ENCODE measurements at places on chromosomes 3 and 15.

DNA sequence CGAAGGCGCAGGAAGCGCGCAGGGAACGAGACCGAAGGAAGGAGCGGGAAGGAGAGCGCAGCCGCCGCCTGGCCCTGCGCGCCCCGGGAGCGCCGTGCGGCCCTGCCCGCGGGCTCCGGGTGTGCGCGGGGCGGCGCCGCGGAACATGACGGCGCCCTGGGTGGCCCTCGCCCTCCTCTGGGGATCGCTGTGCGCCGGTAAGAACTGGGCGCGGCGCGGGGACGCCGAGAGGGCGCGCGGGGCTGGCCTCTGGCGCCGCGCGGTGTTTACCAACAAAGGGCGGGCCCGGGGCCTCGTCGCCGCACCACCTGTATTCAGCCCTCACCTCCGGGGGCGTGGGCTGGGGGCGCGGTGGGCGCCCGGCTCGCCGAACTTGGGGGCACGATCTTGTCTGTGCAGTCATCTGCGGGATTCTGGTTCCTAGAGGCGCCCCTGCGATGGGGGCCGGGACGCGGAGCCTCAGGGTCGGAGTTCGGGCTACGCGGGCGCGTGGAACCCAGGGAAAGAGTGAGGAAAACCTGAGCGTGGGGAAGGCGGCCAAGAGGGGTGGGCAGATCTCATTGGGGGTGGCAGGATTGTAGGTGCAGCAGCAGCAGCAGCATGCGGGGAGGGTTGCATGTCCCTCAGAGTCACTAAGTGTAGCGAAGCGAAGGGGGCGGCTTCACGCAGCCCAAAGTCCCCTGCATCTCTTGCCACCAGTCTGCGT is 641 bp downstream of the ACVR2B start:
- DNase-seq: peak; percentile 57

GRCh38 chr3:8453153-8453552 is 48.5 kb upstream of the LMCD1 start:
- no peak for DNase-seq

GRCh38 chr15:27705056-27705455 is 394.1 kb downstream of the OCA2 start:
- no peak for DNase-seq

DNA sequence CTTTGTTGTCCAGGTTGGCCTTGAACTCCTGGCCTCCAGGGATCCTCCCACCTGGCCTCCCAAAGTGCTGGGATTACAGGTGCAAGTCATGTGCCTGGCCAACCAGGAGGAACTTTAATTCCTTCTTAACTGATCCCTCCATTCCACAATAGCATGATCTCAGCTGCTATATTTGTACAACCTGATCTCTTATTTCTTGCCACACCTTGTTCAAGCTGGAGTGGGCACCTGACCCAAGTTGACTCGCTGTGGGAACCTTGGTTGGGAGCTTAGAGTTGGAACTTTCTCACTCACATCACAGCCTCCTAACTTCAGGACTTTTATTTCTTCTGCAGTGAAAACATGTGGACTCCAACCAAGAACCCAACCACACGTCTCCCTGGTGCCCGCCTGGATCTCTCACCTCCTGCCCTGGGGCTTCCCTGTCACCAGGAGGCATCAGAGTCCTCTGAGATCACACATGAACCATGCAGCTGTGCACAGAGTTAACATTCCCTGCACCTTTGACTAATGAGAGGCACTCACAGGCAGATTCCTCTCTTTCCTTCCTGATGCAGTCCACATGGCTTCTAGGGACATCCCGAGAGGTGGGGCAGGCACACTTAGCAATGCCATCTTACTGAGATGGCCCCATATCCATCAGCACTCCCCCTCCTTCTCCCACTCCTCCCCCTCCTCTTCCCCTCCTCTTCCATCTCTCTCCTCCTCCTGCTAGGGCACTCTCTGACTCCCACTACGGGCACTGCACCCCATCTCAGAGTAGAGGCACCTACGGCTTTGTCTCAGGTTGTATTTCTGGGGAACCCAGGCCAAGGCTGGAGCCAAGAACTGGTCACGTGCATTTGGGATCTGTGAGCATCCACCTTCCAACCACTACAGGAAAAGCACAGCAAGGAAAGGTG is 9.7 kb upstream of the CYFIP1 start:
- no peak for DNase-seq

DNA sequence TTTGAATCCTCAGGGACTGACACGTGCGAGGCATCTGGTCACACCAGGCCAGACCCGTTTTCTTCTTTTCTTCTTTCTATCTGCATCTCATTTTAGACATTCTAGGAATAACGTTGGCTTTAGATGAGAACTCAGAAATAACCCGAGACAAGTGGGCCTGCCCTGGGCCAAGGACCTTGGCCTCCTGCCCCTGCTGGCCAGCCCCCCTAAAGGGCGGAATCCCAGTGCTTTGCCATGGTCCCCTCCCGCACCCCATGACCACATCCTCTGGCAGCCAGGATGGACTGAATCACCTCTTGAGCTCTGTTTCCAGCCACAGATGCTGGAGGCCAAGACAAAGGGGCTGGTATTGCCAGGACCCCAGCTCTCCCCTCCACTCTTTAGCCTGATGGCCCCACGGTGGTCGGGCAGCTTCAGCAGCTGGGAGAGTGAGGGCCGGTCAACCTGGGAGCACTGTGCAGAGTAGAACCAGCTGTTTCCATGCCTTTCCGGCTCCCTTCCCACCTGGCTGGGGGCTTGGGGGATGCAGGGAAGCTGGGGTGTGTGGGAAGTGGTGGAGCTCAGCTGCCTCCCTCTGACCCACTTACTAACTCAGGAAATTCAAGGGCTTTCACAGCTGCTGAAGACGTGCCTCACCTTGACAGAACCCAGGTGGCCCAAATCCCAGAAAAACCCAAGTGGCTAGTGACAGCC is 190.9 kb downstream of the FAM43A start:
- DNase-seq: no peak

DNA sequence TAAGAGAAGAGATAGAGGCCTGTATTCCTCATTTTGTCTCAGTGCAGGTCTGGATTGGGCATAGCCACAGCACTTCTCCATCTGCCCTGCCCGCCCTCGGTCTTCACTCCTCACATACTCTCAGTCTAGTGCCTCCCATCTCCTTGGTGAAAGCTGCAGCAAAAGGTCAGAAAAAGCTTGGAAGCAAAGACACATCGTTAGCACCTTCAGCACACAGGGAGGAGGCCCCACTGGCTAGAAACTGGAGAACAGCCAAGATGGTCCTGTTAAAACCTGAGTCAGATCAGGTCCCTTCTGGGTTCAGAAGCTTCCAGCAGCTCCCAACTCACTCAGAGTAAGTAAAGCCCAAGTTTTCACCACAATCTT is 1.6 kb upstream of the KLF15 start:
- DNase-seq: no peak

GRCh38 chr15:88982304-88982945 is 69.2 kb upstream of the MFGE8 start:
- no peak for DNase-seq

DNA sequence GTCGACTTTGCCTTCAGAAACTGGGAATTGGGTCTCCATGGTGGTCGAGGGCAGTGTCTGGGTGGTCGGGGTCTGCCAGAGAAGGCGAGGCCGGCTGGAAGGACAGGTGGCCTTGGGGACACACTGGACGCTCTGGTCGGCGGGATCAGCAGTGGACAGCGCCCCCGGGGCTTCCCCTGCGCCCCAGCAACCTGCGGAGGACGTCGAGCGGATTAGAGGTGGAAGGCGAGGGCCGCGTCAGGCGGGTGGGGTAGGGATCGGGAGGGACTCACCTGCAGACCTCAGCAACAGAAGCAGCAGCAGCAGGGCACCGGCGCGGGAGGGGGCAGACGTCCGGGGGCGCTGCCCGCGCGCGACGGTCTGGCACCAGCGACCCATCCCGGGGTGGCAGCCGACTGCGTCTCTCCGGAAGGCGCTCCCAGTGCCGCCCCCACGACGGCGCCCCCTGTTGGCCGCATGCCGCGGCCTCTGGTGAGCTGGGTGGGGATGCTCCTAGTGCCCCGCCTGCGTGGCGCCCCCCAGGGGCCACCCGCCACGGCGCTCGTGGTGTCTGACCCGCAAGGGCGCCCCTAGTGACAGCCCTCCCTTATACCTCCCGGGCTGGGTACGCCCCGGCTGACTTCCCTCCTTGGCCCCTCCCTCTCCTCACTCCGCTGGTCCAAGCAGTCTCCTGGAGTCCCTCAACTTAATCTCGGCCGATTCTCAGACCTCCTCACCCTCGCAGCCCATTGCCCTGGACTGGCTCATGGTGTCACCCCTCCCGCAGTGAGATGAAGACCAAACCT is at the start of gene PRSS50:
Gene PRSS50, minus strand, starts transcription at position 423 of the 785 bp plus-strand sequence. Its CDS starts 45 bp downstream, at position 378.
- no peak for DNase-seq

- DNase-seq: peak; percentile 85
Measured at GRCh38 chr3:46705022-46705530, 3.9 kb downstream of the TMIE start.

DNA sequence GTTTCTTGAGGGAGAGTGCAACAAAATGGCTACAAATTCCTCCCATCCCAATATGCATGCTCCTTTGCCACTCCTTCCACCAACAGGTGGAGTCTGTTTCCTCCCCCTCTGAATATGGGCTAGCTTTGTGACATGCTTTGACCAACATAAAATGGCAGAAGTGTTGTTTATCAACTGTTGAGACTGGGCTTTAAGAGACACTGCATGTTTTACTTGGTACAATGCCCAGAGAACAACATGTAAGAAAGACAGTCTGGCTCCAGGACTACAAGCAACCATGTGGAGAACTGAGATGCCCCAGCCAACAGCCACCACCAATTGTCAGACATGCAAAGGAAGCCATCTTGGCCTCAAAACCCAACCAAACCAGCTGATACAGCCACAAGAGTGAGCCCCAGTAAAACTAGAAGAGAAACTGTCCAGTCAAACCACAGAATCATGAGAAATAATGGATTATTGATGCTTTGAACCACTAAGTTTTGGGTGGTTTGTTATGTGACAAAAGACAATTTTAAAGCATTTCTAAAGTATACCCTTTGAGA is 40.5 kb downstream of the NUDT16 start:
- no peak for DNase-seq

DNA sequence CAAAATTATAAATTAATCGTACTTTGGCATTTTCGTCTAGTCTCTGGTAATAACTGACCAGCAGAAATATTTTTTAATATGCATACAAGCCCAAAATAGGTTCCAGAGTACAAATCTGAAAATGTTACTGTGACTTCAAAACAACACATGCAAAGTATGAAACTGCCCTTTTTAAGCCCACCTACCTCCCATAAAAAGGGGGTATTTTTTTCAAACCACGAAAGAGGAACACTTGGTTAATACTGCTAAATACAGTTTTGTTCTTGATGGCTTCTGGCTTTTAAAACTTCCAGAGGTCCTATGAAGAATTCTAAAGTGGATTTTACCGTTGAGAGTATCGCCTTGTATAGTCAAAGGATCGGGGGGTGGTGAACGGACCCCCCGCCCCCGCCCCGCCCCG is 610.7 kb downstream of the FOXP1 start:
- no peak for DNase-seq

DNA sequence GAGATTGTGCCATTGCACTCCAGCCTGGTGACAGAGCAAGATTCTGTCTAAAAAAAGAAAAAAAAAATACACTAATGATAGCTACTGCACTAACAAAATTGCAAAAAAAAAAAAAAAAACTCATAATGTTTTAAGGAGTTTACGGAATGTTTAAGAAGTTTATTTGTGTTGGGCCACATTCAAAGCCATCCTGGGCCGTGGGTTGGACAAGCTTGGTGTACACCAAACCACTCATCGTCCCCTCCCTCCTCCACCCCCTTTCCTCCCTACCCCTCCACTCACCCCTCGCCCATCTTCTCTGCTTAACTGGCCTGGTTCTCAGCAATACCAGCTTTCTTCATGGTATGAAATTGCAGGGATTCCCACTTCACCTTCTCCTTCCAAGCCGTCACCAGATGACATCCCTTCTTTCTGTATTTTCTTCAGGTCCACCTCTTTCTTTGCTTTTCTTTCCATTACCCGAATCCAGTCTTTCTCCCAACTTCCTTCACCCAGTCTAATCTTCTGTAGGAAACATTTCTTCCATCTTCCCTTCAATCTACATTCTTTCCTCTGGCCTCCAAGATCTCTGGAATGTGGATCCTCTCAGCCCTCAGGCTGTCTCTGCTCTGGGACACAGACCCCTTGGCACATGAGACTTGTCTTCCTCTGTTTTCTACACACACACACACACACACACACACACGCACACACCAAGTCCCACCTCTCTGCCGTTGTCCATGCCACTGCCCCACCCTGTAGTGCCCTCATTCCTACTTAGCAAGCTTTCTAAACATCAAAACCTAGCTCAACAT is 3.5 kb upstream of the MESP1 start:
- no peak for DNase-seq
